Left hindlimb (tissue), 1 donor: ENCODE measurements at places on chromosomes 5 and 9.

- no peak for DNase-seq
Observed at GRCh38 chr5:56310711-56311204, 77.6 kb upstream of the ANKRD55 start.

DNA sequence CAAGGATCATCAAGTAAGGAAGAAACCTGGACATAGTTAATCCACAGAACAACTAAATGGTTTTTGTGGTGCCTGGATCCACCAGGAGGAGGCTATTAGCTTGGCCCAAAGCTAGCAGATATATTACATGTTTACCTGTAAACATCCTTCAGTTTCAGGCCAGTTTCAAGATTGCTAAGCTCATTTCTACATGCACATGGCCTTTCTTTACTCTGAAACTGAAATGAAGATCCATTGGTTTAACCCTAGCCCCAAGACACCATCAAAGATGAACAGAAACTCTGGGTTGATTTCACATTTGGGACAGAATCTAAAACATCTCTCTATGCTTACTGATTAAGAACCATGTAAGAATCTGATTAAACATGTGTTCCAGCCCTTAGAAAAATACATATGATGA lies 611.8 kb downstream of the TLE1 start:
- no peak for DNase-seq

DNA sequence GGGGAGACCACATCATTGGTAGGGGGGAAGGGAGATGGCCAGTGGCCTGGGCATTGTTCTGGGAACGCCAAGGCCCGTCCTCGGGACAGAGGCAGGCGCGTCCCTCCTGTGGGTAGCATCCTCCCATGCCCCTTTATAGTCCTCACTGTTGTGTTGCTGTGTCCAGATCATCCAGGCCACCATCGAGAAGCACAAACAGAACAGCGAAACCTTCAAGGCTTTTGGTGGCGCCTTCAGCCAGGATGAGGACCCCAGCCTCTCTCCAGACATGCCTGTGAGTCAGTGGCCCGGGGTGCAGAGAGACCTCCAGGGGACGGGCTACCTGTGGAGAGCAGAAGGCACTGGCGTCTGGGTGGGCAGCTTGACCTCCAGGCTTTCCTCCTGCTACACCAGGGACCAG lies 38.4 kb upstream of the SUSD3 start:
- DNase-seq, result no peak

DNA sequence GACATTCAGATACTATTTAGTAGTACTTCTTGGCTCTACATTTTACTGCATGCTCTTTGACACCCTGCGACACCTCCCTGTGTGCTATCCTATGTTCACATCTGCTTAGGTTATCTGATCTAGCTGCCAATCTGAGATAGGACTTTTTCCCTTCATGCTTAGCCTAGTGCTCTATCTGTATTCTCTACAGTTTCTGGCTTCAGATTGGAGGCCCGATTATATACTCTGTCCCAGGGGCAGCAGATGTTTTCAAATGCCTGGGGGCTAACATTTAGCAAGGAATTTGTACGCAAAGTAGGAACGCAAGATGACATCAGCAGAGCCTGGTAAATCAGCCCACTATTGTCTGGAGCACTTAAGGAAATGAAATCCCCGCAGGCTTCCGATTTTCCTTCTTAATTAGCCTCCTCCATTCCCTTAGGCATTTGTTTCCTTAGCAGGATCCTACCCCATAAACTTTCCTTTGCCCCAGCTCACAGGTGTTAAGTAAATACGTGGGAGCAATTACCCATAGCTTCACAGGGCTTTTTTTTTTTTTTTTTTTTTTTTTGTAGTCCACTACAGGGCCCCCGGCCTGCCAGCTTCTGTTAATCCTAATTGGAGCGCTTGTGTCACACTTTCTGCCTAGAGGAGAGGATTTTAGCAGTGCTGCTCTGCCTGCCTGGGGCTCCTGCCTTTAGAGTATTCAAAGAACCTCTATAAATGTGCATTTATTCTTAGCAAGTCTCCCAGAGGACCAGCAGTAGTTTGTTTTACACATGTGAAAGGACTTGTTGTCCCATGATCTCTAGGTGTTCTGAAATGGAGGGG lies 61.1 kb upstream of the LPAR1 start:
- no peak for DNase-seq

GRCh38 chr5:164191240-164191639 lies 685.8 kb downstream of the MAT2B start:
- DNase-seq, result peak; percentile 37

GRCh38 chr5:10579536-10580521 lies 16.0 kb downstream of the ANKRD33B start:
- DNase-seq, result no peak

DNA sequence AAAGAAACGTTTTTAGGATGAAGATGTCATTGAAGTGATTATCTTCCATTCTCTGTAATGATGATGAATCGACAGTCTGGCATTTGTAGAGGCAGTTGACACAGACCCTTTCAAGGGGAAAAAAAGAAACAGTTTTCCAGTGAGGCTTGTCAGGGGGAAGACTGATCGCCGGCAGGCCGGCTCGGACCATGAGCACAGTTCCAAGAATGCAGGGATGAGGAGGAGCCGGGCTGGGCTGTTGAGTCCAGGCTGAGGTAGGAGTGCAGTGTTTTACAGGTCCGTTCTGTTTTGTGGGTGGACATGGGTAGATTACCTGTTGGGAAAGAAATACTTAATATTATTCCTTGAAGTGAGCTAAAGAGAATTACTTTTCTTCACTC lies 194.6 kb downstream of the AOPEP start:
- peak; percentile 55 for DNase-seq

- DNase-seq, result peak; percentile 36
Observed at GRCh38 chr5:141913560-141914198, 10.0 kb upstream of the DELE1 start.

- DNase-seq, result no peak
Observed at GRCh38 chr5:139075066-139076050, 122.8 kb downstream of the SIL1 start.

DNA sequence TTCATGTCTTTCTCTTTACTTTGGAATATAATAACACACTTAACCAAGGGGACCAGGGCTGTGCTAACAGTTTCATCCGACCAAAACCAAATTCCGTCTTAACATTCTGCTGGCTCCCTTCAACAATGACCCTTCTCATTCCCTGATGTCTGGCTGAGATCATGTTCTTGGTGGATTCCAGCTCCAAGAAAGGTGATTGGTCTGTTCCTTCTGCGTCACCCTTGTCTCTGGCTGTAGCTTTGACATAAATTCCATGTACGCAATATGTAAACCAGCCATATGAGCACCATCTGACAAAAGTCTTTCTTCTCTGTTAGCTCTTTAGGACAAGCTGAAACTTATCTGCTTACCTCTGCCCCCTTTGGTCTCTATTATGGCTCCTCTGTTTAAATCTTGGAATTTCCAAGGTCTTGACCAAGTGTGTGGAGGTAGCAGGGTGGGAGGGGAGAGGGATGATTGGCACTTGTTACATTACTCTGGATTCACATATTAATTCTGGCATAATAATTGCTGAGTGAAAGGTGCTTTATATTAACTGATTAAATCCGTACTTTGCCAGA lies 45.7 kb upstream of the HSD17B4 start:
- no peak for DNase-seq

DNA sequence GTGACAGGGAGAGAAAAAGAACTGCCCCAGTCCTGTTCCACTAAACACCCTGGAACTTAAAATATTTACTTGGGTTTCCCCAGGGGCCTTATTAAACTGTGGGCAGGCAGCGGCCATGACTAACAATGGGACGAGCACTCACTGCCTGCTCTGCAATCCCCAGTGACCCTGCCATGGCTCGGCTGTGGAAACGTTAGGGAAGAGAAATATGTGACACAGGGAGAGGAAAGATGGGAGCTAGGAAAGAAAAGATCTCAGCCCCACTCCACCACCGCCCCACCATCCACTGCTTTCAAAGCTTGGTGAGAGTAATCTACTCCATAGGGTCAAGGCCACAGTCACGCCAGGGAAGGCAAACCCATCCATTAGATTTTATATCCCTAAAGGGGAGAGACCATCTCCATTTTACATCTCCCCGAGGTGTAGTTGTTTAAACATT lies 117.6 kb downstream of the EFNA5 start:
- no peak for DNase-seq

- no peak for DNase-seq
Observed at GRCh38 chr9:136808075-136808805, 492 bp downstream of the RABL6 start.

GRCh38 chr5:160210606-160211005 lies 18.7 kb upstream of the FABP6 start:
- DNase-seq, result no peak
